Activated T-helper 1 cell treated with anti-CD3 and anti-CD28 coated beads, Interleukin-12 subunit alpha, Interleukin-12 subunit beta, Interleukin-2, Interleukin-4 antibody, amounts not matched to agents 30 ng/mL and 10 ng/mL and 1 ng/mL, durations not matched to agents 14 hours and 24 hours and 36 hours (primary cell): ENCODE measurements at places on chromosomes 13 and 19. TPM values are rescaled to one million over a fixed set of nuclear protein-coding genes. Genes with fewer than 3 reads are reported as not detected.
A peak's percentile ranks its signal among the peaks of the same experiment; 100 is the strongest.

- no peak for DNase-seq
Observed at GRCh38 chr13:93190006-93190405, 36.6 kb upstream of the GPC6 start.

GRCh38 chr13:78197231-78197630, 278.6 kb upstream of the EDNRB start:
- no peak for DNase-seq

- no peak for DNase-seq
Observed at GRCh38 chr19:8468761-8469373, 24.1 kb downstream of the HNRNPM start.

DNA sequence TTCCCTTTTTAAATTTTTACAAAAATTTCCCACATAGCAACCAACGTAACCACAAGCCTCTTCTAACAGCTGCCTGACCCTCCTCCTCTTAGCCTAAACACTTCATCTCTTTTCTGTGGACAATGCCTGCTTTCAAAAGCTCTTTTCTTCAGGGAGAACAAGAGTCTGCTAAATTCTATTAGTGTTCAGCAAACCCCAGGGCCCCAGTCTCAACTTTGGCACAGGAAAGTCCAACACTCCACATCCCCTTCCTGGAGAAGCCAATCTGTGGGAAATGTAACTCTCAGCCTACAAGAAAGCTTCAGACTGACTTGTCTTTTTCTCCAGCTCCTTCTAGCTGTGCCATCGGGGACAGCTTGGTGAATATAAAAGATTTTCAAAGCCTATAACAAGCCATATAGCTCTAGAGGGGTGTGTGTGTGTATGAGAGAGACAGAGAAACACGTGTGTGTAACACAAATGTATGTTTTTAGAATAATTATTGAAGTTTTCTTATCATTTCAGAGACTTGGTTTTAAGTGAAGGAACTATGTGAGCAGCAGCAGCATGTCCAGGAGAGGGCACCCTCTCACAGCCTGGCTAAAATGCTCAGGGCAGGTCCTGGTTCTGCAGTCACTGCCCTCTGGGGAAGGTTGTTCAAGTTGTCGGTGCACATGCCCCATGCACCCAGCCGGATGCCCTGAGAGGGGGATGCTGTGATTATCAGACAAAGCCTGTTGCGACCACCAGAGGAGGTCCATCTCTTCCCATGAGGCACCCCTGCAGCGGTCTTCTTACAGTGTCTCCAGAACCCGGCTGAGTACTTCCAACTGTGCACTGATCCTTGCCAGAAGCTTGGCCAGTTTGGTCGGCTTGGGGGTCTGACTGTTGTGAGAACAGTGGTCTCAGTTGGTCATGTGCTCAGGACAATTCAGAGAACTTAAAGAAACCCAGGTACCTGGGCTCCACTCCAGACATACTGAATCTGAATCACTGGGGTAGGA, 34.4 kb downstream of the CCDC70 start:
- DNase-seq: peak; percentile 14

Gene PBX4
- 28.0 and 29.6 TPM in 2 replicates for total RNA-seq

DNA sequence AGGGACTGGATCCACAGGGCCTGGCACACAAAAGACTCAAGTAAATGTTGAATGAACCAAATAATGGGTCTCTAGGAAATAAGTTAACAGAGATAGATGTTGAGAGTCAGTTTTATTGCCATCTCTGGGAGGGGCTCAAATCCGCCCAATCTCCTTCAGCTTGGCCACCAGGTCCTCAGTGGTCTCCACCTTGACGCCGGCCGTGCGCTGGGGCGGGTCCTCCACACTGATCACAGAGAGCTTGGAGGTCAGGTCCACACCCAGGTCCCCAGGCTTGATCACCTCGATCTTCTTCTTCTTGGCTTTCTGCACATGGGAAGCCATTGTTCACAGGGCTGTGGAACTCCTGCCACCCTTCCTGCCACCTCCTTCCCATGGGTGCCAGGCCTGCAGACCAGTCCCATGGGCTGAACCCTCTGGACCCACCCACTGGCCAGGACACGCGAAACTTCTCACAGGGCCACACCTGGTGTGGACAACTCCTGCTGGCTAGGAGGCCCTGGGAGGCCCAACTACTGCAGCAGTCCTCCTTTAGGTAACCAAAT, 3.2 kb upstream of the VSIG10L start:
- no peak for DNase-seq

GRCh38 chr19:30360376-30361106, 11.6 kb upstream of the ZNF536 start:
- no peak for DNase-seq

Gene ZNF112
- total RNA-seq: not detected in 2 replicates

Gene FARP1
- total RNA-seq: 0.34 and 0.42 TPM in 2 replicates

DNA sequence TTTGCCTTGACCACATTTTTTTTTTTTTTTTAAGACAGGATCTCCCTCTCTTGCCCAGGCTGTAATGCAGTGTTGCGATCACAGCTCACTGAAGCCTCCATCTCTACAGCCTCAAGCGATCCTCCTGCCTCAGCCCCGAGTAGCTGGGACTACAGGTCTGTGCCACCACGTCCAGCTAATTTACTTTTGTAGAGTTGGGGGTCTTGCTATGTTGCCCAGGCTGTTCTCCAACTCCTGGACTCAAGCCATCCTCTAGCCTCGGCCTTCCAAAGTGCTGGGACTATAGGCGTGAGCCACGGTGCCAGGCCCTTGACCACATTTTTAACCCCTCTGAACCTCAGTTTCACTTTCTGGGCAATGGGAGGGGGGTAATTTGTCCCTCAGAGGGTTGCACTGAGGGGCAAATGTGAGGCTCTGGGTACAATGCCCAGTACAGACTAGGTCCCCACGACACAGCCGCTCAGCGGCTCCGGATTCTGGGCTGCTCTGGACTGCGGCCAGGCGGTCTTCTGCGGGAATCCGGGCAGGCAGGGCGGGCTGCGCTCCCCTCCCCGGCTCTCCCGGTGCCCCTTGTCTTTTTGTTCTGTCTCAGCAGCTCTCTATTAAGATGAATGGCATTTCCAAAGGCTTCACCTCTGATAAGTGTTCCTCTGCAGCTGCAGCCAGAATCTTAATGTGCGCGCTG, 3.8 kb upstream of the ALOX5AP start:
- DNase-seq: no peak

GRCh38 chr13:110046811-110047210, 260.1 kb downstream of the COL4A1 start:
- no peak for DNase-seq

GRCh38 chr13:74258961-74259360, 124.8 kb upstream of the KLF12 start:
- no peak for DNase-seq

DNA sequence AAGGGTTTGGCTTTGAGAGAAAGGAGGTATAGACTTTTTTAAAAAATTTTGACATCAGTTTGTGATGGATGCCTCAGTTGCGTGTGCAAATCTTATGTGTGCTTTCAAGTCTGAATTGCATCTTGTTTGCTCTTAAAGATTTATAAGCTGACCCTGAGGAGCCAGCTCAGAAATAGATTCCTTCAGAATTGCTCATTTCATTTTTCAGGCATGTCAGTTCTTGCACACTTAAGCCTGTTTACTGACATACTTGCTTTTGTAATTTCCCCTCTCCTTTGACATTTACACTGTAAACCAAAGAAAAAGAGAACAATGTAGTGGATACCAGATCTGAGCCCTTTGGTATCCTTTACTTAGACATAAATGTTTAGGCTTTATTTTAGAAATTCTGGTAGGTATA, 87.6 kb downstream of the RNF17 start:
- DNase-seq: no peak

Gene GRIN3B
- not detected in 2 replicates for total RNA-seq

Gene KLK3
- not detected in 2 replicates for total RNA-seq

Gene NLRP4
- total RNA-seq: not detected in 2 replicates

DNA sequence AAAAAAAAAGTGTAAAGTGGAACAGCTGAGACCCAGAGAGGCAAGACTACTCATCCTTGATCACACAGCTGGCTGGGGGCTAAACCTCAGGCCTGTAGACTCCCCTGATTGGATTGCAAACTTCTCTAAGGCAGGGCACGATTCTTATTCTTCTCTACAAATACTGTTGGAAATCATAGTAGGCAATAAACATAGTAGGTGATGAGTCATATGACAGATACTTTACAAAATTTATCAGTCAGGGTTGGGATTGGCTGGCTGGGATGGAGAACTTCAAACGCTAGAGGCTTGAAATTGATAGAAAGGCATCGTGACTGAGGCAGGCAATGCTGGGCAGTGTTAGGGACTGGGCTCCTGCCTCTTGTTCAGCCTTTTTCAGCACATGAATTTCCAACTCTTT, 5.9 kb upstream of the MATK start:
- no peak for DNase-seq

- DNase-seq: no peak
Observed at GRCh38 chr13:112703449-112704284, 13.8 kb downstream of the ATP11A start.

DNA sequence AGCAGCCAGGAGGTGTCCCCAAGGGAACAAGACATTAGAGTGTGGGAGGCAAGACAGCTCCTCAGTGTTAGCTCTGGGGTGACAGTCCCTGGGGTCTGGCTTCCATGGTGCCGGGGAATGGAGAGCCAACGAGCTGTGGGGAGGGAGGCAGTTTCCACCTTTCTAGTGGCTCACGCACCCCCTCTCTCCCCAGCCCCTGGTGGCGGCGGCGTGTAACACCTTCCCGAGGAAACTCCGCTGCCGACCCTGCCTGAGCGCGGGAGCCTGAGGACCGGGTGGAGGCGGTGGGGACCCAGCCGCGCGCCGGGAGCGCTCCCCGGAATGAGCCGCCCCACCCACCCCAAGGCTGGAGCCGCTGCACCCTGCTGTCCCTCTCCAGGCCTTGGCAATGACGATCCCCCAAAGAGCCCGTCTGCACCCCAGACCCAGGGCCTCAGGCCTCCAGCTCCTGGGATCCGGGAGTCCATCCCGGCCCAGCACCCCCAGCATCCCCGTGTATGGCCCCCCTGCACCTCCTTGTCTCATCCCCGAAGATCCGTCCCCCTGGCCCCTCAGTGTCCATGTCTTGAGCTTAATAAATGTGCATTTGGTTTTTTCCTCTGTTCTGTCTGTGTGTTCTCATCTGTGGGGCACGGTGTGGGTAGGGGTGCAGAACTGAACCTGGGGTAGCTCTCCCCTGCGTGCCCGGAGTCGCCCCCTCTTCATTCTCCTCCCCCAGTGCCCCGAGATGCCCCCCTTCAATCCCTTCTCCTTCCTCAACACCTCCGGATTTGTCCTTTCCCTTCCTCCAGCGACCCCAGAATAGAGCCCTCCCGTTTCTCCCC, 622 bp upstream of the FXYD5 start:
- peak; percentile 65 for DNase-seq

Gene C19orf38
- 4.0 and 5.6 TPM in 2 replicates for total RNA-seq

Gene ZNF724
- 12.1 and 14.1 TPM in 2 replicates for total RNA-seq

Gene ZNF525
- total RNA-seq: 16.5 and 19.0 TPM in 2 replicates

GRCh38 chr19:21765151-21765550, 2.2 kb downstream of the ZNF100 start:
- DNase-seq: no peak

Gene SULT2A1
- not detected in 2 replicates for total RNA-seq

GRCh38 chr13:77118134-77118533, 91.2 kb upstream of the FBXL3 start:
- DNase-seq: no peak

Gene SPACA4
- total RNA-seq: not detected in 2 replicates

Gene RNF113B
- not detected in 2 replicates for total RNA-seq

DNA sequence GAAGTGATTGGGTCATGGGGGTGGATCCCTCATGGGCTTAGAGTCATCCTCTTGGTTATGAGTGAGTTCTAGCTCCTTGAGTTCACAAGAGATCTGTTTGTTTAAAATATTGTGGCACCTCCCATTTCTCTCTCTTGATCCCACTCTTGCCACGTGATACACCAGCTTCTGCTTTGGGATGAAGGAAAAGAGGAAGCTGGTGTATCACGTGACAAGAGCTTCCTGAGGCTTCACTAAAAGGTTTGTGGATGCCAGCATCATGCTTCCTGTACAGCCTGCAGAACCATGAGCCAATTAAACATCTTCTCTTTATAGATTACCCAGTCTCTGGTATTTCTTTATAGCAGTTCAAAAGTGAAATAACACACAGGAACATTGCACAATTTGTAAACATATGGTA, 352.5 kb upstream of the ATXN8OS start:
- DNase-seq: no peak

Gene CRB3
- total RNA-seq: 0.29 and 0.39 TPM in 2 replicates

DNA sequence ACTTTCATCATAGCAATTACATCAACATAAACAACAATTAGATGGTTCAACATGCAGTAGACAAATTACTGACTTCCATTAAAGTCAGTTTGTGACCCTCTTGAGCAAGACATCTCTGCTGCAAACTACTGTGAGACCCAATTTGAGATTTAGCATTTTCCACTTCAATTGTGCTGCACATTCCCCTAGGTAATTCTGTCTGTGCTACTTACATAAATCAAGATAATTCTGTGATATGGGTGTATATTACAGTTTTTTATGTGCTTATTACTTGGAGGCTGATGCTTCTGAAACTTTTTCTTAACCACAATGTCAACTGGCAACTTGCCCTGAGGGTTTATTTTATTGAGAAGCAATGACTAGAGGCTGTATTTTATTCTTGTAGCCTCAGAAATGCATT, 1714.4 kb downstream of the OLFM4 start:
- DNase-seq: no peak

Gene CGB2
- not detected in 2 replicates for total RNA-seq

Gene TNFSF13B
- total RNA-seq: 2.9 and 3.4 TPM in 2 replicates

- DNase-seq: no peak
Observed at GRCh38 chr13:34350671-34351070, 532.7 kb downstream of the RFC3 start.

- no peak for DNase-seq
Observed at GRCh38 chr13:50918567-50918966, 9.0 kb downstream of the RNASEH2B start.

DNA sequence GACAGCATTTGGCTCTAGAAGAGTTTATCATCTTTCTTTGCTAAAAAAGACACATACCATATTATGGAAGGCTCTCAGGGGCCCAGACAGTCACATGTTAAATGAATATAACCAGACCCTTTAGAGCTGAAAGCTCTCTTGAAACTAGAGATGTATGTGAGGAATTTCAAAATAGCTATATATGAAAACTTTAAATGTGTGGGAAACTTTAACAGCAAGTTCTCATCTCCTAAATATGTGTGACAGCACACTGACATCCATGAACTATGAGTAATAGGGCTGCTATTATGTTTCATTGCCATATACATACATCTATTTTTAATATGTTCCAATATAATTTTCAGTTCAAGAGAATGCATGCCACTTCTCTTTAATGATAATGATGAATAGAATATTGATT, 509.5 kb downstream of the GPC6 start:
- DNase-seq: no peak

Gene ZNF615
- total RNA-seq: 6.4 and 6.9 TPM in 2 replicates

GRCh38 chr13:92097337-92097903, 699.0 kb downstream of the GPC5 start:
- DNase-seq: no peak

- DNase-seq: no peak
Observed at GRCh38 chr13:31090096-31090495, 71.6 kb downstream of the HSPH1 start.

GRCh38 chr19:40802300-40803169, 3.5 kb downstream of the EGLN2 start:
- DNase-seq: no peak

GRCh38 chr13:25200783-25201182, 28.7 kb upstream of the AMER2 start:
- DNase-seq: no peak
